Activated T-helper 1 cell treated with Interleukin-2 at 50 U/mL for 16 hours (primary cell): ENCODE measurements at places on chromosomes 6 and 20.
A peak's percentile ranks its signal among the peaks of the same experiment; 100 is the strongest.

DNA sequence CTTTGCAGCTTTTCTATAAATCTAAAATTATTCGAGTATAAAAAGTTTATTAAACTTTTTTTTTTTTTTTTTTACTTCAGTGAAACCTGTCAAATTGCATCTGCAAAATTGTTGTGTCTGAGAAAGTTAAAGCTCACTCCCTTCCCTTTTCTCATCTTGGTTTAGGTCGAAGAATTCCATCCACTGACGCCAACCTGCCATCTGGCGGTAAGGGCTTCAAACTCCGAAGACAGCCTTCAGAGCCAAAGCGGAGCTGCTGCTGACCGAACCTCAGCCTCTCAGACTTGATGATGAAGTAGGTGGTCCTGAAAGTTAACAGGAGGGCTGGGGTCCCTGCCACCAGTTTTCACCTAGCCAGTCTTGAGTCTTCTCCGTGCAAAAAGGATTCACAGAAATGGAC lies 29.6 kb upstream of the VAPB start:
- DNase-seq, result no peak

GRCh38 chr6:140567466-140567865 lies 1193.0 kb upstream of the CITED2 start:
- DNase-seq, result no peak

- DNase-seq, result no peak
Measured at GRCh38 chr6:157763129-157763903, 59.7 kb upstream of the SNX9 start.

GRCh38 chr6:119966484-119966883 lies 616.9 kb upstream of the MAN1A1 start:
- no peak for DNase-seq

DNA sequence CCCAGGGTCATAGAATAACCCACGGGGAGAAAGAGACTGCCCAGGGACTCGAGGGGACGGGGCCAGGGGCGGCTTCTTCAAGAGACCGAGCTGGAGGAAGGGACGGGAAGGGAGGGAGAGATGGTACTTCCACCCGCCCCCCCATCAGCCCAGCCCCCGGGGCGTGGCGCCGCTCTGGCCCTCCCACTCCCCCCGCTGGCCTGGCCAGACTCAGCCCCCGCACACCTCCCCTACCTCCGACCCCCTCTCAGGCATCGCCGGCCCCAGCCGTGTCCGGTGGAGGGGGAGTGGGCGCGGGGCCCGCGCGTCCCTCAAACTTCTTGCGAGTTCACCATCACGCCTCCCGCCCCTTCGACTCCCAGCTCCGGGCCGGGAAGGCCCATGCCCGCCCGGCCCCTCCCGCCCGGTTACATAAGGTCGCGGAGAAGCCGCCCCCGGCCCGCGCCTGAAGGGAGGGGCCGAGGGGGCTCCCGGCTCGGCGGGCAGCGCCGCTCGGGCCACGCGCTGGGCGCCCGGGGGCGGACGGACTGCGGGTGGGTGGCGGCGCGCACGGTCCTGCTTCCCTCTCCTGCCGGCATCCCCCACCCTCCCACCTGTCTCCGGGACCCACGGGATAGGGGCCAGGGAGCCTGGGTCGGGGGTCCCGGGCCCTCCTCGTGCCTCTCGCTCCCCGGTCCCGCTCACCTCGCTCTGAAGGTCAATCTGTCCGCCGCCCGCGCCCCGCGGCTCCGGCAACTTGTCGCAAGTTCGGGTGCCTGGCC lies 562 bp downstream of the TFEB start:
- peak; percentile 60 for DNase-seq

DNA sequence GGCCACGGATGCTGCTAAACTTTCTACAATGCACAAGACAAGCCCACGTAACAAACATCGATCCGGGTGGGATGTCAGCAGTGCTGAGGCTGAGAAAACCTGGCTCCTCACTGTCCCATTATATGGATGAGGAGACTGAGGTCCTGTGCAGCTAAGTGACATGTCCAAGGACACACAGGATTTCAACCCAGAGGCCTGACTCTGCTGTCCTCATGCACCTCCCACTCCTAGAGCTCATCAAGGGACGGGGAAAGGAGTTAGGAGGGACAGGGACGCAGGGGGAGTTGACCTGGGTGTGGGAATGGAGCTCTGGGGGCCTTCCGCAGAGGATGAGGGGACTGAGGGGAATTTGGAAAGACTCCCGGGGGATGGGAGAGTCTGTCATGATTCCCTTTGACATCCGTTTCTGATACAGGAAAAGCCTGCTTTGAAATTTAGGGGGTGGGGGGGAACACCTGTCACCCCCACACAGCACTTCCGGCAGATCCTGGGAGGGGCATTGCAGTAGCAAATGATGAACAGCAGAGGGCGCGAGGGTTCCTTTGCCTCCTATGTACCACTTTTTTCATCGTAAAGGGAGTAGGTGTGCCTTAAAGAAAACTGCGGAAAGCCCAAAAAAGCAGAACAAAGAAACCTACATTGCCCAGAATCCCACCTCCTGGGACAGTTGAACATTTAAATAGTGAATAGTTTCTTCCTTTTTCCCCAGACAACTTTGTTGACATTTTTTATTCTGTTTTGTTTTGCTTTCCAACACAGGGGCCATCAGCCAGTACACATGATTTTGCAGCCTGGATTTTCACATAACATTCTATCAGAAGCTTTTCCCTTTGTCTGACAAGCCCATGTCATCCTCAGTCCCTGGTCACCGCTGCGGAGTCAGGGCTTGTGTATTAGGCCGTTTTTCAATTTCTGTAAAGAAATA lies 48.6 kb downstream of the SLC2A10 start:
- DNase-seq, result no peak

- DNase-seq, result no peak
Measured at GRCh38 chr6:106643061-106643460, 13.7 kb downstream of the QRSL1 start.

GRCh38 chr20:53642196-53643030 lies 48.8 kb upstream of the ZNF217 start:
- DNase-seq, result peak; percentile 7

GRCh38 chr6:63097222-63097621 lies 114.0 kb upstream of the FKBP1C start:
- DNase-seq, result no peak

- no peak for DNase-seq
Measured at GRCh38 chr20:21518292-21518991, 4.6 kb upstream of the NKX2-2 start.

DNA sequence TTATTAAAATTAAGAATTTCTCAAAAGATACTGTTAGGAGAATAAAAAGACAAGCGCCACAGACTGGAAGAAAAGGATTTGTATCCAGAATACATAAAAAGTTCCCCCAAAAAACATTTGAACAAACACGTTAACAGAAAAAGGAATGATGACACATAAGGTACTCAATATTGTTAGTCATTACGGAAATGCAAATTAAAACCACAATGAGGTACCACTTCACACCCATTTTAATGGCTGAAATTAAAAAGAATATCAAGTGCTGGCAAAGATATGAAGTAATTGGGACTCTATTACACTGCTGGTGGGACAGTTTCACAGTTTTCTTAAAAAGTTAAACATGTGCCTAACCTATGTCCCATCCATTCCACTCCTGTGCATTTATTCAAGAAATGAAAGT lies 51.4 kb downstream of the HECA start:
- no peak for DNase-seq

- no peak for DNase-seq
Measured at GRCh38 chr20:5780846-5781217, 30.6 kb downstream of the SHLD1 start.

- no peak for DNase-seq
Measured at GRCh38 chr6:15232836-15233510, 12.9 kb upstream of the JARID2 start.

- DNase-seq, result no peak
Measured at GRCh38 chr20:9480066-9480465, 34.3 kb upstream of the LAMP5 start.

- no peak for DNase-seq
Measured at GRCh38 chr20:62012631-62013030, 53.0 kb downstream of the TAF4 start.

GRCh38 chr6:168333491-168333890 lies 13.9 kb upstream of the DACT2 start:
- no peak for DNase-seq

DNA sequence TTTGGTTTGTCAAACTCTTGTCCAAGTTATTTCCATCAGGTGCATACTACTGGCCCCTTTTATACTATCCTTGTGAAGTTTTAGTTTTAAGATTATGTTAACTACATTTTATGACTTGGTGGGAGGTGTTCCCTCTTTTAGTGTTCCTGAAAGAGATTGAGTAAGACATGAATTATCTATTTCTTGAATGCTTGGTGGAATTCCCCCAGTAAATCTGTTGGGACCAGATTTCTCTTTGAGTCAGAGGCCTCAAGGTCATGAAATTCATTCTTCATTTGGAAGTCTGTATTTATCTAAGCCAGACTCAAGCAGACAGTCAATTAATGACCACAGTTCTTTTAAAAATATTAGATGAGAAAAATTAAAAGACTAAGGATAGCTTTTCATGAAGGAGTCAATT lies 81.3 kb downstream of the MOXD1 start:
- DNase-seq, result no peak

GRCh38 chr6:39021041-39021440 lies 27.5 kb upstream of the GLP1R start:
- DNase-seq, result no peak

DNA sequence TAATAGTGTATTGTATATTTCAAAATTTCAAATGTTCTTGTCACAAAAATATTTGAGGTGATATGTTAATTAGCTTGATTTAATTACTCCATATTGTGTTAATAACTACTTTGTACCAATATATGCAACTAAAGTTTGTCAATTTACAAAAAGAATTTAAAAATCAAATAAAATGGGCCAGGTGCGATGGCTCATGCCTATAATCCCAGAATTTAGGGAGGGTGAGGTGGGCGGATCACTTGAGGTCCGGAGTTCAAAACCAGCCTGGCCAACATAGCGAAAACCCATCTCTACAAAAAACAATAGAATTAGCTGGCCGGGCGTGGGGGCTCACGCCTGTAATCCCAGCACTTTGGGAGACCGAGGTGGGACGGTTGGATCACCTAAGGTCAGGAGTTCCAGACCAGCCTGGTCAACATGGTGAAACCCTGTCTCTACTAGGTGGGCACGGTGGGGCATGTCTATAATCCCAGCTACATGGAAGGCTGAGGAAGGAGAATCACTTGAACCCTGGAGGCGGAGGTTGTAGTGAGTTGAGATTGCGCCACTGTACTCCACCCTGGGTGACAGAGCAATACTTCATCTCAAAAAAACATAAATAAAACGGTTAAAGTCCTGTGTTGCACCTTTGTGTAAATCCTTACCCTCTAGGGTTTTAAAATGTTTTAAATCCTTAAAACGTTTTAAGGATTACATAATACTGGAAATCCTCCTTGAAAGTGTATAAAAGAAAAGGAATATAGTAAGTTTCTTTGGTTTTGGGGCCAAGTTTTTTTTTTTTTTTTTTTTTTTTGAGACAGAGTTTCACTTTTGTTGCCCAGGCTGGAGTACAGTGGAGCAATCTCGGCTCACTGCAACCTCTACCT lies 4.0 kb downstream of the HSPA1B start:
- no peak for DNase-seq

- DNase-seq, result no peak
Measured at GRCh38 chr20:58605292-58606065, 45.6 kb upstream of the STX16 start.

DNA sequence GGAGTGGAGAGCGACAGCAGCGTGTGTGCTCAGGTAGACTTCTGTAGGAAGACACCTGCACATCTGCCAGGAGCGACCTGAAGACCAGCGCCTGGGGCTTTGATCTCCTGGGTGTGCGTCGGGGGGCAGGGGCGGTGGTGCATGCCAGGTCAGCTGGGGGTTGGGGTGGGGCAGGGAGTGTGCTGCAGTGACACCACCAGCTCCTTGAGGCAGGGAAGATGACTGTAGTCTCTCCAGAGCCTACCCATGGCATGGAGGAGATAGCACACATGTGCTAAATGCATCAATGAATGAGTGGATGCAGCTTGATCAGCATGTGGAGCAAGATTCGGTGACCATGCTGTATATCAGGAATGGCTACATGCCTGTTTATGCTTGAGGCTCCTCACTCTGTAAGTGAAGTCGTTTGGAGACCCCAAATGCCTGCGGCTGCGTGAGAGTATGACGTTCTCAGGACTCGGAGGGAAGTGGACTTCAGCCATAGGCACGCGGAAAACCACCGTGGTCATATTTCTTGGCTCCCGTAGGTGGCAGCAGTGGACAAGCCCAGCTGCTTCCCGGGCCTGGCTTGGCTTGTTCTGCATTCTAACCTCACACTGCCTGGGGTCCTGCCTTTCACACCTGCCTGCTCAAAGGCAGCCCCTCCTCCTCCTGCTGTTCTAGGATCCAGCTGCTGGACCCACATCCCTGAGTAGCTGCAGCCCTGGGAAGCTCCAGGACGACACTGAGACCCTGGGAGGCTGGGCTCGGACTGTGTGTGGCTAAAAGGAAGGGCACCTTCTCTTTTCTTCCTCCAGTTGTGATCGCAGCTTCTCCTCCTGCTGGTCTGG lies 39.4 kb upstream of the KCNK16 start:
- DNase-seq, result no peak

DNA sequence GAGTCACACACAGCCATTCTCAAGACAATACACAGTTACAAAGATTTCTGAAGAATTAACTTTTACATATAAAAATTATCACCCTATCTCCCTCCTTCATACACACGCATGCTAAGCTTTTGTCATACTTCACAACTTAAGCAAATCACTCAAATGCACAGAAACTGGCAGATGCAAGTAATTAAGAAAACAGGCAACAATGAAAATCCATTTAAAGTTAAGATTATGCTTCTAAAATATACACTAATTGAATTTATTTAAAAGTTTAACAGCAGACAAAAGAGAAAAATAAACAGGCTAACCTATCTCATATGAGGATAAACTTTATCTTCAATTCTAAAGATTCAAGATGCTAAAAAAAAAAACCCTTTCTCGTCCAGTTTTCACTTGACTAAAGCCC lies 68.4 kb downstream of the DST start:
- no peak for DNase-seq
